ENCODE measurements at places on chromosomes 3 and 15. TPM values are rescaled to one million over a fixed set of nuclear protein-coding genes. Genes with fewer than 3 reads are reported as not detected.

GATM gene
- total RNA-seq: 31.5 TPM

DNA sequence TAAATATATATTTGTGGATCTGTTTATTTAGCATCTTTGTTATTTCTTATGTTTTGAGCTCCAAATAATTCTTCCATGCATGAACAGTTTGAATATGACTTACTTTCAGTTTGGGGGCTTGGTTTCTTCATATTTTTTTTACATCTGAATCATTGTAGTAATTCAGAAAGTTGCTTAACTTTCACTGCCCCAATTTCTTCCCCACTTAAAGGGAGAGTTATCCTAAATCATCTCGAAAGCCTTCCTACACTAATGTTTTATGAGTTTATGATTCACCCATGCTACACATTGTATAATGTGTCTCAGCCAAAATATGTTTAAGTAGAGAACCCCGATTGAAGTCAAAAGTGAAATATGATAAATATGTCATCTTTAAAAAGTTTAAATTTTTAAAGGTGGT is 47.8 kb downstream of the SPRED1 start:
- no peak for DNase-seq

PPM1L gene
- total RNA-seq: 136 TPM

NGRN gene
- total RNA-seq: 99.1 TPM

- DNase-seq: no peak
Observed at GRCh38 chr15:101712078-101712477, 12.2 kb downstream of the TARS3 start.

GRCh38 chr3:45929042-45929679 is 14.1 kb upstream of the CXCR6 start:
- no peak for DNase-seq

DNA sequence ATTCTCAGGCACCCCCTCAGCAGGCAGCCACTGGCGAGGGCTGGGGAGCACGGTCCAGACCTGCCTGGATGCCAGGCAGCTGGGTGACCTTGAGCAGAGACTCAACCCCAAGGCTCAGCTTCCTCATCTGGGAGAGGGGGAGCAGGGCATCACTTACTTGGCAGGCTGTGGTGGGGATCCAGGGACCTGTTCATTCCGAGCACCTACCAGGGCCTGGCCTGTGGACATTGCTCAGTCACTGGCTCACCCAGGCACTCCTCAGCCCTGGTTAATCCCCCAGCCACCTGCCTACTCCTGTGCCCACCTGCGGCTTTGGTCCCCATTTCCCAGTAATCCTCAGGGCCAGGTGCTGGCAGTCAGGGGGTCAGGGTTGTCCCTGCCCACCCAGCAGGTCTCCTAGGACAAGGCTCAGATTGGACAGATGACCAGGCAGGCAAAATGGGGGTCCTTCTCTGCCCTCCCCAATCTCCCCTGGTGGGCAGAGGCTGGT is 9.3 kb upstream of the RPL29 start:
- no peak for DNase-seq

DNA sequence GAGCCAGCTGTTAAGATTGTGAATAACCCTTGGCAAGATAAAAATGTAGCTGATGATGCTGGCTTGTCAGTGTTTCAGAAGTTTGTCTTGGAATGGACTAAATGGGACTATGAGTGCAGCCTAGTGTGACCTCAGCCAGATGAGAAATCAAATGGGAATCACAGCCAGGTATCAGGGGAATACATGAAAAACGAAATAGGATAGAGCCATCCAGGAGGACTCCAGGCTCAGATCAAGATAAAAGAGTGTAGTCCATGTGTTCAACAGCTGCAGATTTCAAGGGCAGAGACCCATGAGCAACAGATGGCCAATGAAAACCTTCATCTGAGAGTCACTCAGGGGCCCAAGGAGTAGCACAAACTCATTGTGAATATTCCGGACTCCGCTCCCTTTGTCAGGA is 1080.9 kb upstream of the CADM2 start:
- no peak for DNase-seq

GRCh38 chr3:65497846-65498245 is 540.9 kb downstream of the MAGI1 start:
- DNase-seq: no peak

STAC gene
- 6.1 TPM for total RNA-seq

- no peak for DNase-seq
Observed at GRCh38 chr15:86855307-86856291, 775.9 kb downstream of the AGBL1 start.

- DNase-seq: no peak
Observed at GRCh38 chr15:63362885-63363284, 18.8 kb downstream of the CA12 start.

HES1 gene
- total RNA-seq: 6.6 TPM

DNA sequence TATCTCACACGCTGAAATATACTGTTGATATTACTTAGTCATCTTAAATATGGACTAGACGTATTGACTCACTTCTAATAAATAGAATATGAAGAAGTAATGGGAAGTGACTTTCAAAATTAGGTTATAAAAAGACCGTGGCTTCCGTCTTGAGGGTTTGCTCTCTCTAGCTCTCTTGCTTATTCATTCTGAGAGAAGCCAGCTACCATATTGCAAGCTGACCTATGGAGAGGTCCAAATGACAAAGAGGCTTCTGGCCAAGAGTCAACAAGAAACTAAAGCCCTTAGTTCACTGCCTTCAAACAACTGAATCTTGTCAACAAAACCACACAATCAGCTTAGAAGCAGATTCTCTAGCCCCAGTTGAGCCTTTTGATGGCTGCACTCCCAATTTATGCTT is 46.1 kb downstream of the SLC9C1 start:
- DNase-seq: no peak

IL16 gene
- 20.3 TPM for total RNA-seq

GRCh38 chr3:155517903-155518302 is 224.4 kb upstream of the STRIT1 start:
- no peak for DNase-seq

DNA sequence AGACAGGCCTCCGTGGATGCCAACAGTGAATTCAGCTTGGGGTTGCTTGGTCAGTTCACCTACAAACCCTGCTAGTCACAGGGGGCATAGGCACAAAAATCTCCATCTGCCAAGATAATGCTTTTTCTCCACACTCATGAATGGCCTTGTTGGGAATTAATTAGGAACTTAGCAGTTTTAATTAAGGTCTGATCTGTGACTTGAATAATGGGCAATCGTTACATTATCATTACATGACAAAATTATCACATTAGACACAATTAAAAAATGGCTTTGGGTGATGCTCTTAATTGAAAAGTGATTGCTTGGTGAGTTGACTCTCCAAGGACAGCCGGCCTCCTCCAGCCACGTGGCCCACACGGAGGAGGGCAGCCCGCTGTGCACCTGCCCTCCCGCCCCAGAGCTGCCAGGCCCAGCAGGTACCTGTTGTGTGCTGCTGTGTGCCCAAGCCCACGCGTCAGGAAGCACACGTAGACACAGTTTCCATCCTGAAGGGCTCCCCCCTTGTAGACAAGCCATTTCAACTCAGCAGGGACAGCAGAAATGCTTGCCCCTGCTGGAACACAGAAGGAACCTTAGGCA is 274.2 kb downstream of the OCA2 start:
- DNase-seq: no peak

DNA sequence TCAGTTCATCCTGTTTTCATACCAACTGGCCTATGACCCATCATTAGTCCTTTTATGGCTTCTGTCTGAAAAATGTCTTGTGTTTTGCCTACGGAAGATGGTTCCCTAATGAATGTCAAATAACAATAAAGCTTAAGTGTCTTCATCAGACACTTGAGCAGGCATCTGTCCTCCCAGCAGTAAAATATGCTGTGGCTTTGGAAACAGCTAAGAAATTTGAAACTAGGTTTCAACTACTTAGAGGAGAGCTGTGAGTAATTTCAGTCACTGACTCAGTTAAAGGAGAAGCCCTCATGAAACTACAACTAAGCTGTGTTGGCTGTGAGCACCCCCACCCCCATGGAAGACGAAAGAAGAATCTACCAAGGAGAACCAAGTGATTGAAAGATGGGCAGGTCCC is 409.4 kb upstream of the PPP2R3A start:
- DNase-seq: no peak

GRCh38 chr3:6182476-6182875 is 678.4 kb upstream of the GRM7 start:
- DNase-seq: no peak

- DNase-seq: no peak
Observed at GRCh38 chr3:152359385-152360248, 90.9 kb downstream of the MBNL1 start.

DNA sequence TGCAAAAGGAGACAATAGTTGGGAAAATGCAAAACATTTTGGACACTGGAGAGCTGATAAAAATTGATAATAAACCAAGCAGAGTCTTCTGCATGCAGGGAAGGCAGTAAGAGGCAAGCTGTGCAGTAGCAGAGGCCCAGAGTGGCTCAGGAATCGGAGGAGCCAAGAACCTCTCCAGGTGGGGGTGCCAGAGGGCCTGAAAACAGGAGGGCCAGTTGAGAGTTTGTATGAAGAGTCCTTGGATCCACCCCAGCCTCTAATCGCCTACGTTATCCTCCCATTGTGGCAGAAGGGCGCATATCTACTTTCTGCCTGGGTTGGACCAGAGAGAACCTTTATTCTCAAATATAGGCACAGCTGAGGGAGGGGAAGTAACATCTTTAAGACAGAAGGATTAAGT is 48.9 kb upstream of the RBP1 start:
- no peak for DNase-seq

DNA sequence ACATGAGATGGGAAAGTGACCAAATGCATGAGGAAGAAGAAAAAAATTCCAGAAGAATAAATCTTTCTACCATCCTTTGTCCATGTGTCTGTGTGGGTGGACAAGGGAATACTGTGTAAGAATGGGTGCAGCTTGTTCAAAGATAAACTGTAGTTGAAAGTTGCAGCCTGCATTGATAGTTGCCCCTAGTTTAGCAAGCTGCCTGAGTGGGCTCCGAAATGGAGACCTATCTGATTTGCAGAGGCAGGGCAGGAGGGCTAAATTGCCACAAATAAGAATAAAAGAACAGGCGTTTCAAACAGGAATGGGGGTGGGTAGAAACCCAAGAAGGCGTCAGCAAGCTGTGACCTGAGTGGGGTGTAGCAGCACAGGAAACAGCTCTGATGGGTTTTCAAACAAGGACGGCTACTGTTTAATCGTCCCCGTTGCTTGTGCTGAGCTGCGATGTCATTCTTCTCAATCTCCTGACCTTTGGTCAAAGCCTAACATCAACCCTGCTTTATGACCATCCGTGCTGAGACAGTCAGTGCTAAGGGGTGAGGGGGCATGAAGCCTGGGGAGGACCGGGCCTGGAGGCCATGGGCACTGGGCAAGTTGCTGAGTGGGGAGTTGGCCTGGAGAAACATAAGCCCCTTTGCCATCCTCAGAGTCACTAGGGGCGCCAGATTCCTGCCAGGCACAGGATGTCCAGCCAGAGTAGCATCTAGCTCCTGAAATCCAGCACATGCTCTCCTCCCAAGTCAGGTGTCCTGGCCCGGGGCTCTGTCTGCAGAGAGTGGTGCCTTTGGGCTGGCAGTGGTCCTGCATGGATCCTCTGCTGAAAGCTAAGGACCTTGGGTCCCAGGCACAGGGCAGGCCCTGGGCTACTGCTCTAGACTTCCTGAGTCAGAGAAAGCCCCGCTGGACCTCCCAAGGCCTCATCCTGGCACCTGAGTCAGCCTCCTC is 19.2 kb upstream of the C15orf39 start:
- no peak for DNase-seq

DNA sequence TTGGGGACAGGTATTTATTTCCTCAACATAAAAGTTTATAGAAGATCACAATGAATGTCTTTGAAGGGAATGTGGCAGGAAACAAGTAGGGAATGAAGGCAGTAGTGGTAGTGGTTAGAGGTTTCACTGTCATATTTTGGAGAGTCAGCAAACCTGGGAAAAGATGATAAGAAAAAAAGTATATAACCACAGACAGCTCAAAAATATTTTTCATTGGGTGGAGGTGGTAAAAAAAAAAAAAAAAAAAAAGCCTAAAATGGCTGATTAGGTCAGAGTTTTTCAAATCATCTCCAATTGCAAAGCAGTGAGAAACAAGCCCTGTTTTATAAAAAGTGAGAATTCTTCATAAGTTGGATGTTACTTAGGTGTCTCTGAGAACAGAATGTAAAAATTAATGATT is 400.0 kb downstream of the LSAMP start:
- no peak for DNase-seq

- no peak for DNase-seq
Observed at GRCh38 chr15:74857082-74857655, 14.2 kb upstream of the ULK3 start.

- DNase-seq: no peak
Observed at GRCh38 chr15:59688423-59688781, 718 bp downstream of the BNIP2 start.

- DNase-seq: no peak
Observed at GRCh38 chr3:79211586-79212359, 556.0 kb downstream of the ROBO1 start.

GRCh38 chr3:183437061-183437460 is 8.6 kb upstream of the MCF2L2 start:
- no peak for DNase-seq

DNA sequence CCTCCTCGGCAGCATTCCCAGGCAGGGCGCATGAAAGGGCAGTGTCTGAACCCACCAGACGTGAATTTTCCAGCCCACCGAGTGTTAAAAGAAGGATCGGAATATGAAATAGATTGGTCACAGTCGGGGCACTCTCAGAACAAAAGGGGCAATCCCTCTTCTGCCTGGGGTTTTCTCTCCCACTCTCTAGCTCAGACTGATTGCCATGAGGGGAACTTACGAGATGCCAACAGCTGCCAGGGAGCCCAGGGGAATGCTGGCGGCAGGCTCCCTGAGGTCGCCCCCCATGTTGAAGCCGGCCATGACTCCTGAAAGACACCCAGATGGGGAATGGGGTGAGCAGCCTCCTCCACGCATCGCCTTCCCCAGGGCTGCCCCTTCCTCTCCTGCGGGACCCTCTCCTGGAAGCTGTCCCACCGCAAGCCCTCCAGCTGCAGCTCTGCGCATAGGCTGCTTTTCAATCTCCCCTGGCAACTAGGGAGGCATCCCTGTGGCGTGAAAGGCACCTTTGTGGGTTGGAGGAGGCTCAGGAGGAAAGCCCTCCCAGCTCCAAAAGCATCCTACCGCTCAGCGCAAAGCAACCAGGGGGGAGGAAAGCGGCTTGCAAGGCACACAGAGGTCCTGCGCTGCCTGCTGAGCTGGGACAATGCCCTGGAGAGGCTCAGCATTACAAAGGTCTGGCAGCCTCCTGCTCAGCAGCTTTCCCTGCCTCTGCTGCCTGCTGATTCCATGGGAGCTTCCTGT is 64.8 kb upstream of the HEG1 start:
- DNase-seq: no peak

DNA sequence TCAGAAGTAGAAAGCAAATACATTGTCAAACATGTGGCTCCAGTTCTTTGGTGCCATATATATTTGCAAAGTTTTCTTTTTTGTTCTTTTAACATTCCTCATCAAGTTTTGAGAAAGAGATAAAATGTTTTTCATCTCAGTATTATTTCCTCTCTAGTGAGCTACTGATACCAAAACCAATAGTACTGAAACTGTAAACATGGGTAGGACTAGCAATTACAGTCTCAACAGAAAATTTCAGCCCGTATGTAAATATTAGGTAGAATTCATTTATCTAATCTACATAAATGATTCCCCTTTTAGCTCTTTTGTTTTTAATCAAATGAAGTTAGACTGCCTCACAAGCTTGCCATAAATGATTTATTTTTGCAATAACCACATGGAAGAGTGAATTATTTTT is 21.4 kb downstream of the SECISBP2L start:
- DNase-seq: no peak
